ENCODE measurements at places on chromosomes 12 and 14.

- no peak for DNase-seq
Observed at GRCh38 chr14:106850913-106851825, 1324.8 kb downstream of the TMEM121 start.

DNA sequence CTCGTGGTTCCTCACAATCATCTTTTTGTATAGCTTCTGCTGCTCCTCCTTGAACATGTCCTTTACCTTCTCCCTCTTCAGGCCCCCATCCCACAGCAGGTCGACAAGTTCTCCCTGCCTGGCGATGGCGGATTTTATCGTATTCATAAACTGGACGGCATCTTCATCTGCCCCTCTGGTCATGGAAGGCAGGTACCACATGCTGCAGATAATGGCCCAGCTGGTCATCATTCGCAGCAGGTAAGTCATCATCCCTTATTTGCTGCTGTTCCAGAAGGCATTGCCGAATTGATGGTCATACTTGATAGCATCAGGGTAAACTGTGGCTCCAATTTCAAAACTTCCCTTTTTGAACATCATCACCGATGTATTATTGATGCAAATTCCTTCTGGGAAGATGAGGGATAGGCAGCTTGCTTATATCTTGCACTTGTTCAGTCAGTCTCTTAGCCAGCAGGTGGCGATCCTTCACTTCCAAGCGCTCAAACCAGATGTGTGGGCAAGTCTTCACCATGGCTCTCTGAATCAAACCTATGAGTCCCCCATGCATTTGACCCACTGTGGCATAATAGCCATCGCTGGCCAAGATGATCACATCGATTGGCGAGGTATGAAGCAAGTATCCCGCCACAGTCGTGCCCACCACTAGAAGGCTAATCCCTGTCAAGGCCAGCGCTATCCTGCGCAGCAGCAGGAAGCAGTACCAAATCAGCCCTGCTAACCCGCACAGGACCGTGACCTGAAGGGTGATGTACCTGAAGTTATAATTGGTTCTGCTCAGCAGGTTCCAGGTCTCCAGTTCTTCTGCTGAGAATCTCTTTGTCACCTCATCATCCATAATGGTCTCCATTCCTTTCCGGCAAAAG, 381.5 kb upstream of the STXBP6 start:
- DNase-seq: no peak

DNA sequence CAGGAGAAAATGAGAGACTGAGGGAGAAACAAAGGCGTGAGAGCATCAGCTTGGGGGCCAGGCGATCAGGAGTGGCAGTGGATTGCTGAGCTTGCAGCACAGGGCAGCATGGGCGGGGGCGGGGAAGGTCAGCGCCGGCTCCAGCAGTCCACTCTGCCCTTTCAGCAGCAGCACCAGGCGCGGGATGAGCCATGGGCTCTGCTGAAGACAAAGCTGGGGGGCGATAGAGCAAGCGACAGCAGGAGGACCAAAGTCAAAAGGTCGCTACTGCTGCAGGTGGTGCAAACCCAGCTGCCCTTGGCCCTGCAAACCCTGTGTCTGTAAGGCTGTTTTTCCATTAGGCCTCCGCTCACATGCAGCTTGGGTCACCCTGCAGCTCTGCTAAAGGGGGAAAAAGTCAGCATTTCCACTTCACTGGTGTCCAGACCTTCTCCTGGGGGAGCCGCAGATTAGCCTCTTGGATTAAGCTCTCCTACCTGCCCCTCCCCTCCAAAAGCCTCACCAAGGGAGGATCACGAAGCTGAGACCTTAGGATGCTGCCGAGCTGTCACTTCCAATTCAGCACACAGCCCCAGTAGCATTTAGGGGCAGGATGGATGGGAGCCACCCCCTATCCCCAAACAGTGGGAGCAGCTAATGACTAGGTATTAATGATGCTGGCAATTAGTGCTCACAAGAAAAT, 204.8 kb downstream of the DPF3 start:
- peak; percentile 40 for DNase-seq

- DNase-seq: no peak
Observed at GRCh38 chr12:87234898-87235297, 794.3 kb downstream of the C12orf50 start.

DNA sequence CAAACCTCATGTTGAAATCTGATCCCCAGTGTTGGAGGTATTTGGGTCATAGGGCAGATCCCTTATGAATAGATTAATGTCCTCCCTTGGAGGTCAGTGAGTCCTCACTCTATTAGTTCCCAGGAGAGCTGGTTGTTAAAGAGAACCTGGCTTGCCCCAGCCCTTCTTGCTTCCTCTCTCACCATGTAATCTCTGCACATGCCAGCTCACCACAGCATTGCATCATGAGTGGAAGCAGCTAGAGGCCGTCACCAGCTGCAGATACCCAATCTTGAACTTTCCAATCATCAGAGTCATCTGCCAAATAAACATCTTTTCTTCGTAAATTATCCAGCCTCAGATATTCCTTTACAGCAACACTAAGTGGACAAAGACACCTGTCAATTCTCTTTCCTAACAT, 161.8 kb upstream of the IGF1 start:
- DNase-seq: no peak

- no peak for DNase-seq
Observed at GRCh38 chr12:94873734-94874517, 129.6 kb downstream of the NDUFA12 start.

DNA sequence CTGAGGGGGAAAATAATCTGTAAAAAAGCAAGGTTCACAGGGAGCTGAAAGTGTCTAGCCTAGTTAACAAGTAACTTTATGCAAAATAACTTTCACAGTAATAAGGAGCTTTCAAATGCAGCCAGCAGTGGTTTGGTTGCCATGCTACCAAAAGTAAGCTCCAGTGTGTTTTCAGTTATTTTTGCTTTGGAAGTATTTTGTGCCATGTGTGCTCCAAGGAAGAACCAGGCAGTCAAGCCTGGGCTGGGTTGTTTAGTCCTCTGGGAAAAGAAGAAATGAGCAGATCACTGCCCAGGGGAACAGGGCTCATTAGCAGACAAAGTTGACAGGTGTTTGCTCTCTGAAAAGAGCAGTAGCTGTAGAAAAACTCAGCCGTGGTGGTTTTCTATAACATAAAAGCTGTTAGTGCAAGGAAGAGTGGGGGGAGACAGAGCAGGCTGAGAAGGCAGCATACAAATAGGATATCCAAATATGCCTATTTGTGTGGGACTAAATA, 92.8 kb upstream of the TMTC2 start:
- no peak for DNase-seq

- no peak for DNase-seq
Observed at GRCh38 chr14:53412819-53413675, 259.9 kb upstream of the DDHD1 start.

DNA sequence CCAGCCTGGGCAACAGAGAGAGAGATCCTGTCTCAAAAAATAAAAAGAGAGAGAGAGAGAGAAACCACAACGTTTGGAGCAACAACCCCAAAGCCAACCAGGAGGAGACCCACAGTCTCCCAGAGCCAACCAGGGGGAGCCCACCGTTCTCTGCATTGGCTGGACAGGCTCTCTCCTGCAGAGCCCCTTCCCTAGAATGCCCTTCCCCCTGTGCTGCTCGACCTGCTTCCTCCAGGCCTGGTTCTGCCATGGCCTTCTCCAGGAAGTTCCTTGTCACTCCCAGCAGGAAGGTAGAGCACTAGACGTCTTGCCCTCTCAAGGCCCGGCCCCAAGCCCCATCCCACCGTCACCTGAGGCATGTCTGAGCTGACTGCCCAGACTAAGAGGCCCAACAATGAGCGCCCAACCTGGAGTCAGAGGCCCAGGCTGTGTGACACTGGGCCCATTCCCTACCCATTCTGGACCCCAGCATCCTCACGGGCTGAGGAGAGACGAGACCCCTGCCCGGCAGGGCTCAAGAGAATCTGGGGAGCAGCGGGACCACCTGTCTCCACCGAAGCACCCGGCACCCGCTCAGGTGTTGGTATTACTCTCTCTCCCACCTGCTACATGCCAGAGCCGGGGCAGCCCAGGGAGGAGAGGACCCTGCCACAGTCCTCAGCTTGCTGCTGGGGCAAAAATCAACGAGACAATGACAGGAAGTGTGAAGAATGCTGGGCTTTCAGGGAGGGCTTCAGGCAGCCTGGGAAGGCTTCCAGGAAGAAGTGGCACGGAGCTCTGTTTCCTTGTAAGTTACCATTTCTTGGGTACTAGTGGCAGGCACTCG, 61.2 kb downstream of the DIO3 start:
- no peak for DNase-seq

DNA sequence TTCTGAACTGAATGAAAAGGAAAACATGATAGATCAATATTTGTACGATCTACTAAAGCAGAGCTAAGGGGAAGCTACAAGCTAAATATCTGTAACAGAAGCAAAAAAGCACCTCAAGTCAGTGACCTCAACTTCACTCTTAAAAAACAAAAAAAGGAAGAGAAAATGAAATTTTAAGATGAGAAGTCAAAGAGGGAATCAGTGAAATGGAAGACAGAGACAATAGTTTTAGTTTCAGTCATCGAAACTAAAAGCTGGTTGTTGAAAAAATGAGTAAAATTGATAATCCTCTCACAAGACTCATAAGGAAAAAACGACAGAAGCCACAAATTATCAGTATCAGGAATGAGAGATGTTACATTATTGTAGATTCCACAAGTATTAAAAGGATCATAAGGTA, 11.9 kb upstream of the SLC2A13 start:
- DNase-seq: no peak

GRCh38 chr12:7937833-7938506, 2.0 kb upstream of the SLC2A3 start:
- no peak for DNase-seq

GRCh38 chr14:62053188-62053587, 291.0 kb downstream of the SNAPC1 start:
- no peak for DNase-seq

- DNase-seq: no peak
Observed at GRCh38 chr14:89899291-89899690, 55.2 kb downstream of the EFCAB11 start.

- DNase-seq: no peak
Observed at GRCh38 chr12:122336015-122336946, 70.0 kb upstream of the VPS33A start.

DNA sequence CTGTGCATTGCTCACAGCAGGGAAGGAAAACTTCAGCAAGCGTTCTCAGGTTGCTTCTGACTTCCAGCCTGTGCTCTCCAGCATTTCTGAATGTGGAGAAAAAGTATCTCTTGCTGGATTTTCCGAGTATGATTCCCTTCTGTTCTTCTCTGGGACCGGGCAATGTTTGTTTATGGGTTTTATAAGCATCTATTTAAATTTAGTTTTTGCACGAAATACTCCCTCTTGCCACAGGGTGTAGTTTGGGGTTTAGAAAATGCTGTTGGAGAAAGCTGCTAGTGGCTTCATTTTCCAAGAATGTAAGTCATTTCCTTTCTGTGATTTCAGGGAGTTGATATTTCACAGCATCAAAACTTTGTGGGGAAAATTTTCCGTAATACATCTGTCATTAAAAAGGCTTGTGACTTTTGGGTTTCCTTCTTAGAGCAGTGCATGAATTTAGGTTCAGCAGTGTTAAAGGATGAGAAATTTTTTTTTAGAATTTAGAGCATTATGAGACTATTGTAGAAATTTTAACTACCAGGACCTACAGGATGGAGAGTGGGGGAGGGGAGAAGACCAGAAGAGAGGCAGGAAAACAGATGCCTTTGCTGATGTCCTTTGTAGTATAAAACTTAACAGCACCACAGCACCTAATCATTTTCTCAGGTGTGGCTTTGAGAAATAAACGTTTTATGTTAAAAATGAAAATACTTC, 1.5 kb downstream of the FRMD6 start:
- DNase-seq: peak; percentile 52

GRCh38 chr14:86532219-86532618, 1002.3 kb downstream of the FLRT2 start:
- DNase-seq: no peak

- no peak for DNase-seq
Observed at GRCh38 chr12:48767521-48767920, 21.4 kb downstream of the ADCY6 start.

DNA sequence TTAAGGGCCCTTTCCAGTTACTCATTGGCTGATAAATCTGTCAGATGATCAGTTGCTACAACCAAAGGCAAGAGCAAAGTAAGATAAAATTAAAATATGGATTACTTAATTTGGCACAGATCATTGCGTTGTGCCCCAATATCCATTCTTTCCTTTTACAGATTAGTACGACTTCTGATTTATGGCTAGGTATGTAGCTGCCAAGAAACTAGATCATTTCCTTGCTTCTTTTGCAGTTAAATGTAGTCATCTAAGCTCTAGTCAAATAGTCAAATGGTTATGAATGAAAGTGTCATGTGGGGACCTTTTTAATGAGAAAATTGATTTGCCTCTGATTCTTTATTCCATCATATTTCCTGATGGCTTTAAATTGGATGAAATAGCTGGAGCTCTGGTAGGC, 1039.9 kb upstream of the FLRT2 start:
- no peak for DNase-seq

GRCh38 chr14:46840944-46841720, 189.6 kb upstream of the RPL10L start:
- DNase-seq: no peak

GRCh38 chr14:54606178-54606577, 39.2 kb downstream of the SAMD4A start:
- no peak for DNase-seq

- no peak for DNase-seq
Observed at GRCh38 chr14:105292826-105293711, 7.7 kb downstream of the BRF1 start.

- no peak for DNase-seq
Observed at GRCh38 chr14:86543521-86543920, 1013.6 kb downstream of the FLRT2 start.

GRCh38 chr12:98403385-98403784, 112.0 kb upstream of the TMPO start:
- no peak for DNase-seq

DNA sequence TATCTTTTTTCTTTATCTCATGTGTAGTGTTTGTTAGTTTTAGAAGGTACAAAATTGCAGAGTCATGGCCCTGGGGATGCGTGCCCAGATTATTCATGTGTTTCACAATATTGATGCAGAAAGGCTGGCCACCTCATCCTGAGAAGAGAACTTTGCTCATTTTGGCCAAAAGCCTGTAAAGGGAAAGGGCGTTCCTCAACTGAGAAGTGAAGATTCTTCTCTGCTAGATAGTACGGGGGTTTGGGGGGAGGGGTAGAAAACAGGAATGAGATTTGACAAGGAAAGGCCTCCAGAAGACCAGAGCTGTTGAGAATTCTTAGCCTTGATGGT, 1.7 kb downstream of the MGST1 start:
- DNase-seq: no peak

- no peak for DNase-seq
Observed at GRCh38 chr12:5260086-5260485, 171.8 kb upstream of the NTF3 start.

GRCh38 chr12:104637604-104638003, 180.9 kb downstream of the CHST11 start:
- DNase-seq: no peak

GRCh38 chr12:66662729-66663128, 16.1 kb downstream of the GRIP1 start:
- DNase-seq: no peak

- no peak for DNase-seq
Observed at GRCh38 chr12:46950094-46950493, 124.3 kb upstream of the SLC38A4 start.

GRCh38 chr14:104601786-104602185, 2.8 kb downstream of the TMEM179 start:
- DNase-seq: peak; percentile 50

GRCh38 chr12:91055976-91056375, 1.8 kb downstream of the KERA start:
- no peak for DNase-seq

GRCh38 chr12:45220363-45220931, 4.6 kb downstream of the ANO6 start:
- DNase-seq: no peak

Data from G401 (cell line).